ENCODE measurements at places on chromosomes 4 and X.

- DNase-seq, result no peak
Observed at GRCh38 chr4:14897217-14897616, 105.1 kb upstream of the CPEB2 start.

DNA sequence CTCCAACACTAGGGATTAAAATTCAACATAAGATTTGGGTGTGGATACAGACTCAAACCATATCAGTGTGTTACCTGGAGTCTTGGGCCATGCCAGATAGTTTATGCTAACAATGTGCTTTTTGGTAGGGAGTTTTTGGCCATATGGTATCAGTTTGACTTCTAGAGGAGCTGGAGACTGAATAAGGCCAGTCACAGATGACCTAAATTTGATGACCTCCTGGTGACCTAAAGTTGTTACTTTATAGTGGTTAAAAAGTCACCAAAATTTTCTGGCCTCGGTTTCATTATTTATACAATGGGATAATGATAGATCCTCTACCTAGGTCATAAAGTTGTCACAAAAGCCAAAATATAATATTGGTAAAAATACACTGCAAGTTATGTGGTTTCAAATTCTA lies 877.1 kb downstream of the RAPGEF2 start:
- DNase-seq, result no peak

DNA sequence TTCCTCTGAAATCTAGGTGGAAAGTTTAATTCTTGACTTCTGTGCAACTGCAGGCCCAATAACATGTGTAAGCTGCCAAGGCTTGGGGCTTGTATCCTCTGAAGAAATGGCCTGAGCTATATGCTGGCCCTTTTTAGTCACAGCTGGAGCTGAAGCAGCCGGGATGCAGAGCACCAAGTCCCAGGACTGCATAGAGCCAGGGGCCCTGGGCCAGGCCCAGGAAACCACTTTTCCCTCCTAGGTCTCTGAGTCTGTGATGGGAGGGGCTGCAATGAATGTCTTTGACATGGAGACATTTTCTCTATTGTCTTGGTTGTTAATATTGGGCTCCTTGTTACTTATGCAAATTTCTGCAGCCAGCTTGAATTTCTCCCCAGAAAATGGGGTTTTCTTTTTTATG lies 588.5 kb downstream of the CENPC start:
- DNase-seq, result no peak

DNA sequence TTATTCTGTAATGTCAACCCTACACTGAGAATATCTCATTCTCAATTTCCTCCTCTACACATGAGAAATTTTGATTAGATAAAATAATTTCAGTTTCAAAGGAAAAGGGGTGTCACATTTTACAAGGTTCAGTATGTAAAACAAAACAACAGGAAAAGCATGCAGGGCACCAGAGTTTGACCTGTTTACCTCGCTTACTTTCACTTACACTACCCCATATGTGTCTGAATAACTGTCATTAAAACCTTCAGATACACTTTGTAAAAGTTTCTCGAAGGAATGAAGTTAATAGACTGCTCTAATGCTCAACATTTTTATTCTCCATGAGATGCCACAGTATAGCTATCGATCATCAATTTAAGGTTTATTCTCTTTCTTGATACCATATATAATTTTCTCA lies 12.3 kb upstream of the PCDH10 start:
- no peak for DNase-seq

- peak; percentile 19 for DNase-seq
Observed at GRCh38 chr4:108889696-108890483, 127.0 kb upstream of the ETNPPL start.

DNA sequence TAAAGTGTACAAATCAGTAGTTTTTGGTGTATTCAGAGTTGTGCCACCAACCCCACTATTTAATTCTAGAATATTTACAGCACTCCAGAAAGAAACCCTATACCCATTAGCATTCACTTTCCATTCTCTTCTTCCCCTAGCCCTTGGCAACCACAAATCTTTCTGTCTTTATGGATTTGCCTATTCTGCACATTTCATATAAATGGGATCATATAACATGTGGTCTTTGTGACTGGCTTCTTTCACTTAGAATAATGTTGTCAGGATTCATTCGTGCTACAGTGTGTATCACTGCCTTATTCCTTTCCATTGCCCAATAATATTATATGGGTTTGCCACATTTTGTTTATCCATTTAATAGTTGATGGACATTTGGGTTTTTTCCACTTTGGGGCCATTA lies 32.2 kb downstream of the SGMS2 start:
- DNase-seq, result no peak

- DNase-seq, result no peak
Observed at GRCh38 chrX:102765217-102765616, 44.7 kb downstream of the GPRASP3 start.

DNA sequence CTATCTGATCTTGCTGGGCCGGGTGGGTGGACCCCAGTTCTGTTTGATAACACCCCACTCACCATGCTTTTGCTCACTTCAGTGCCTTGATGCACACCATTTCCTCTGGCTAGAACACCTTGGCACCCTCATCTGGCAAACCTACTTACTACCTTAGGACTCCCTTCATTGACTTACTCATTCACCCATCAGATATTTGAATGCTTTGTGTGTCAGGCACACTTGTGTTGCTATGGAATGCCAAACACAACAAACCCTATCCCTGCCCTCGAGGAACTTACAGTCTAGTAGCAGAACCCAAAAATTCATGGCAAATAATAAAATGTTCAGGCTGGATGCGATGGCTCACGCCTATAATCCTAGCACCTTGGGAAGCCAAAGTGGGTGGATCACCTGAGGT lies 13.9 kb downstream of the CCNG2 start:
- DNase-seq, result no peak

- peak; percentile 37 for DNase-seq
Observed at GRCh38 chr4:7978489-7978888, 38.8 kb upstream of the AFAP1 start.

DNA sequence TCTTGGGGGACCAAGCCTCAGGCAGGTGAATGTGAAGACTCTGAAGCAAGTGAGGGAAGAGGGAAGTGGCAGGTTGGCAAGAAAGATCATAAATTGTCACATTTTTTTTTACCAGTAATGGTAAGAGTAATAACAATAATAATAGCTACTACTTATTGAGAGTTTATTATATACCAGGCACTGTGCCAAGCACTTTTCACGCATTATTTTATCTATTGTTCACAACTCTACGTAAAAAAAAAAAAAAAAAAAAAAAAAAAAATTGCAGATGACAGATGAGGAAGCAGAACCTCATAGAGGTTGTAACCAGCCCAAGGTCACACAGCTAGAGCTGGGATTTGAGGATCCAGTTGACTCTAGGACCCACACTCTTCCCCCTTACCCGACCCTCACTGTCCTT lies 40.9 kb downstream of the TSC22D3 start:
- DNase-seq, result no peak

DNA sequence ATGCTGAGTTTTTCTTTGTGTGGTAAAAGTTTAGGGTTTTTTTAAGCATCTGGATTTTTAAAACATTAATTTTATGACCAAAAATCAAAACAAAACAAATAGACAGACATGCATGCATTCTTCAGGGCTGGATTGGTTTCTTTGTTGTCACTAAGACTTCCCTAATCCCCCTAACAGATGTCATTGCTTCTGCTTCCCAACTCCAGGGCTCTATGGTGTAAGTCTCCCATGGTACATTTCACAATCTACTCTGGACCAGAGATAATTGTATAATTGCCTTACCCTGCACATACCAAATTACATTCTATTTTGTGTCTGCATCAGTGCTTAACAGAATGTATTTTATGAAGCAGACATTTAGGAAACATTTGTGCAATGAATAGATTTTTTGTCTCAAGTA lies 529.1 kb upstream of the SMIM31 start:
- peak; percentile 2 for DNase-seq

DNA sequence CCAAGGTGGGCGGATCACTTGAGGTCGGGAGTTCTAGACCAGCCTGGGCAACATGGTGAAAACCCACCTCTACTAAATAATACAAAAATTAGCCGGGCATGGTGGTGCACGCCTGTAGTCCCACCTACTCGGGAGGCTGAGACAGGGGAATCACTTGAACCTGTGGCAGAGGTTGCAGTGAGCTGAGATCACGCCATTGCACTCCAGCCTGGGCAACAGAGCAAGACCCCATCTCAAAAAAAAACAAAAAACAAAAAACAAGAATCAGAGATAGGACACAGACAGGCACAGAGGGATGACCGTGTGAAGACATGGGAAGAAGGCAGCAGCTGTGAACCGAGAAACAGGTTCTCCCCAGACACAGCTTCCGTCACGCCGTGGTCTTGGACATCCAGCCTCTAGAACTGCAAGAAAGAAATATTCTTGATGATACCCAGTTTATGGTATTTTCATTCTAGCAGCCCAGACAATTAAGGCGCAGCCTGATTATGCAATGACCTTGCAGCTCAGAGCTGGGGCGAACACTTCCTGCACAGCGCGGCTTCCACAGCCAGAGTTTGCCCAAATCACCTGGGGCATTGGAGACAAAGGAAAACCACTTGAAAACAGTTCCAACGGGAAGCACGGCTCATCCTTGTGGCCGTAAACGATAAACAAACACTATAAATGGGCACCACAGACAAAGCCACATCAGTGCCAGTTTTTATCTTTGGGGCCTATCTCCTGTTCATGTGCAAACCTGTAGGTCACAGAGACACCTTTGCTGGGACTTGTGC lies 4.2 kb upstream of the ARSD start:
- no peak for DNase-seq

GRCh38 chr4:28469387-28469786 lies 1608.7 kb downstream of the STIM2 start:
- DNase-seq, result no peak

DNA sequence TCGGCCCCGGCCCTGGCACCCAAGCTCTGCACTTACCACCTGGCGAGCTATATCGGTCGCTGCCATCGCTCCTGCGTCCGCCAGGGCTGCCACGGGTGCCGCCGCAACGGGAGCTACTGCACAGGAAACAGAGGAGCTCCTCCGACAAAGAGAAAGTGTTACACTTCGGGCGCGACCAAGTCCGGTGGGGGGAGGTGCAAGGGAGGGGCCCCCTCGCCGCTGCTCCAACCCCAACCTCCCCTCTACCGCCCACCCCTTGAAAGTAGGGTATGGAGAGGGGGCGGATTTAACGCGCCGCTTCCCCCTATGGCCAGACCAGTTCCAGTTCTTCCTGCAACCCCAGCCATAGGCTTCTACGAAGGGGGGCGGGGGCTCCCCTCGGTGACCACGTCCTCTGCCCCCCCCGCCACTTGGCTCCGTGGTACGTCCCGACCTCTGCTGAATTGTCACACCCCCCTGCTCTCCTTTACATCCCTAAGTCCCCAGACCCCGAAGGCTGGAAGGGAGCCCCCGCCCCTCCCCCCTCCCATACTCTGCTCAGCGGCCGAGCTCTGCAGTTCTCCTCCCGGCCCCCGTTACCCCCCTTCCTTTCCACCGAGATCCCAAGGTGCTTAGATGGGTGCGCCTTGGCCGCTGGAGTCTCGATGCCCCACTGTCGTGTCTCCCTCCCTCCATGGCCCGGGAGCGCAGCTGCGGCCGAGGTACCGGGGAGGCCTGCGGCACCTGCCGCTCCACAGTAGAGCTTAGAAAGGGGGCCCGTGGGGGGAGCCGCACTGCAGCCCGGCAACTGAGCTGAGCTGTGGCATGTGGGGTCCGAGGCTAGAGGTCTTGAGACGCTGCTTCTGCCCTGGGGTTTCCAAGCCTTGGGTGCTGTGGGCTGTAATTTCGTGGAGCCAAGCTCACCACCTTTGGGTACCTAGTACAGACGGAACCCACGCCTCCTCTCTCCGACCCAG lies at the start of gene SEPTIN6:
Gene SEPTIN6, minus strand, starts transcription at position 129 of the 956 bp plus-strand sequence. Its CDS starts 63 bp downstream, at position 66.
- DNase-seq, result peak; percentile 90

- peak; percentile 70 for DNase-seq
Observed at GRCh38 chr4:8247047-8247930, 22.3 kb upstream of the HTRA3 start.

- no peak for DNase-seq
Observed at GRCh38 chr4:110190249-110190648, 8.2 kb downstream of the ELOVL6 start.

DNA sequence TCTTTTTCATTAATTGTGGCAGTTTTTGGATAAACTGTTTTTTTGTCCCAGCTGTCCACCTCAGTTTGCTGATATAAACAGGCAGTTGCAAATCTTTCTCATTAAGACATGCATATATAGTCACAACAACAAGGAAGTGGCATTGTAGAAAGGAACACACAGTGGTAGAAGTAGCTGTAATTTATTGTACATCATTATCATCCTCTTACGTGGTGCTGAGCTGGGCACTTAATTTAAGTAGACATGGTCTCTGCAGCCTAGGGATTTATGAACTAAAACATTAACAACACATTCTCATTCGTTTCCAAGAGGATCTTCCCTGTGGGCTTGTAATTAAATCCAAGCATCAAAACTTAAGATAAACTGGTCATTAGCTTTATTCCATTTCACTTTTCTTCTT lies 500.2 kb downstream of the INPP4B start:
- DNase-seq, result no peak

GRCh38 chr4:43765514-43765913 lies 683.1 kb downstream of the KCTD8 start:
- no peak for DNase-seq

- no peak for DNase-seq
Observed at GRCh38 chrX:116238093-116238492, 67.5 kb downstream of the AGTR2 start.

DNA sequence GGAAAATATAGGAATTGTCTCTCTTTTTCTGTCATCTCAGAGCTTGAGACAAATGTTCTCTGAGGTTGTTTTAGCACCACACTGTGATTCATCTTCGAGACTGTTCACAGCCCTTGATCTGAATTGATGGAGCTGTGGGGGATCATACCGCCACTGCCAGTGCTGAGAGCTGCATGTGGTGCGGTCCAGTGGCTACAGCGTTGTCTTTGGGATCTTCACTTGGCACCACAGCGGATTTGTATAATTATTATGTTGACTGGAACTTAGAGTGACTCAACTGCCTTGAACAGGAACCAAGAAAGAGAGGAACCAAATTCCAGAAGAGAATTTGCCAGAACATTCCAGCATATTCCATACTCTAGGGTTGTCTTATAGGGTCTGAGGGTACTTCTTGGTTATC lies 29.1 kb downstream of the TBL1X start:
- no peak for DNase-seq

- DNase-seq, result peak; percentile 55
Observed at GRCh38 chrX:65195621-65196020, 219.4 kb upstream of the ZC4H2 start.
